ENCODE measurements at places on chromosomes 5 and 9. TPM values are rescaled to one million over a fixed set of nuclear protein-coding genes. Genes with fewer than 3 reads are reported as not detected.

- DNase-seq, result no peak
These were observed 61.5 kb downstream of the OSTF1 start for GRCh38 chr9:75149841-75150241.

GRCh38 chr5:29002481-29002880, 1964.1 kb upstream of the CDH9 start:
- DNase-seq, result no peak

DNA sequence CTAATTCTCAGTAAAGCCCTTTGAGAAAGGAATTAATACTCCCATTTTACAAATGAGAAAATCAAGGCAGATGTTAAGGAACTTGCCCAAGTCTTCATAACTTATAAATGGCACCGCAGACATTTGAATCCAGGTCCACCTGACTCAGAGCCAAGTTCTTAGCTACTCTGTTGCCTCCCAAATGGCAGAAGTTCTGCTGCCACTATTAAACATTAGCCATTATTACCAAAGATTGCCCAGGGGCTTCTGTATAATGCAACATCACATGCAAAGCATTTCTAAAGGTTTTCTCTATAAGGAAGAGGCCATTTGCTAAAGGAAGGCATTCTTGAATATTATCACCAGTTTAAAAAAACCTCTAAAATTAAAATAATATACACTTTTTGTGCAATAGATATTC, 28.3 kb downstream of the TPD52L3 start:
- no peak for DNase-seq

DNA sequence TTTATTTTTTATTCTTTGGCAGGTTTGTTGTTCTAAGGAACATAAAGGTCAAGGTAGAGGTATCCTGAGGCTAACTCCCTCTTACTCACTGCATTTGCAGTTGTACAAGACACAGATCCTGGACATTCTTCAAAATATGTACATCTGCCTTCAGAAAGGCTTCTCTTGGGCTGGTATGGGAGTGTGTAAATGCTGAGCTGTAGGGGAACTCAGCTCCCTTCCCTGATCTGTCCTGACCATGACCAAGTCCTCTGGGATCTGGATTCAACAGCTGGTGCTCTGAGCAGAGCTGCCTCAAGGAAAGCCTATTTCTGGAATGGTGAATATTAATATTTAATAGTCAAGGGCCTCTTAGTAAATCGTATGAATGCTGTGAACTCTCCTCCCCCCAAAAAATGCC, 117.4 kb downstream of the PRKACG start:
- no peak for DNase-seq

GRCh38 chr9:119318371-119318770, 50.9 kb downstream of the BRINP1 start:
- DNase-seq, result no peak

- no peak for DNase-seq
These were observed 4.1 kb downstream of the SLC1A1 start for GRCh38 chr9:4494332-4494731.

- DNase-seq, result no peak
These were observed 201.3 kb downstream of the MPDZ start for GRCh38 chr9:13078164-13078563.

- no peak for DNase-seq
These were observed 4.0 kb upstream of the WDR70 start for GRCh38 chr5:37375091-37375490.

DNA sequence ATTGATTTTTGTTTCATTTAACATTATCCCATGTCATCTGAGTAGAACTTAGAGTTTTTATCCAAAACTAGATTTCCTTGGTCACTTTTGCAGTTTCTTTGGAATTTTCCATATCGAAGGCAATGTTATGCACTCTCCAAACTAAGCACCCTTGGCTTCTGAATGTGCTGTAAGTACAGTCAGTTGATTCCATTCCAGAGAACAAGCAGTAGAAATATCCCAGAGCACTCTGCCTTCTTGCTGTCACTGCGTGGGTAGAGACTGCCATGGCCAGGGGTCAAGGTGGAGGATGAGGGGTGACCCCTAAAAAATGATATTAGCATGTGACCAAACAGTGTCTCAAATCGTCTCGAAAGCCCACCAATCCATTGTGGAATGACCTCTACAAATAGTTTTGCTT, 36.2 kb downstream of the PIP5K1B start:
- no peak for DNase-seq

GRCh38 chr5:1031306-1031959, 22.8 kb downstream of the NKD2 start:
- DNase-seq, result no peak

DNA sequence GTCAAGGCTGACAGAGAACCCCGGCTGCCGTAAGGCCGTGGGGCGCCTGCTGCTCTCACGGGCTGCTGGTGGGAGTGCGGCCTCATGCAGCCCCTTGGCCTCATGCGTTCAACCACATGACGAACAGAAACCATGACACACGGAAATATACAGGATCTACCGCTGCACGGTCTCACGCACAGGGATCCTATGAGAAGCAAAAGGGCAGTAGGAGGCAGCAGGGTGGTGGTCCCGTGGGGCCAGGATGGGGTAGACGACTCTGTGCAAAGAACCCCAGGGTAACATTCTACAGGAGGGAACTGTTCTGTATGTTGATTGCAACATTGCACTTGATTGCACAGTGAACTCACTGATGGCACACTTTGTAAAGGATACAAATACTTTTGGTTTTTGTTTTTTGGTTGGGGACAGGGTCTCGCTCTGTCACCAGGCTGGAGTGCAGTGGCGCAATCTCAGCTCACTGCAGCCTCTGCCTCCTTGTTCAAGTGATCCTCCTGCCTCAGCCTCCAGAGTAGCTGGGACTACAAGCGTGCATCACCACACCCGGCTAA, 51.6 kb downstream of the NACC2 start:
- DNase-seq, result no peak

DNA sequence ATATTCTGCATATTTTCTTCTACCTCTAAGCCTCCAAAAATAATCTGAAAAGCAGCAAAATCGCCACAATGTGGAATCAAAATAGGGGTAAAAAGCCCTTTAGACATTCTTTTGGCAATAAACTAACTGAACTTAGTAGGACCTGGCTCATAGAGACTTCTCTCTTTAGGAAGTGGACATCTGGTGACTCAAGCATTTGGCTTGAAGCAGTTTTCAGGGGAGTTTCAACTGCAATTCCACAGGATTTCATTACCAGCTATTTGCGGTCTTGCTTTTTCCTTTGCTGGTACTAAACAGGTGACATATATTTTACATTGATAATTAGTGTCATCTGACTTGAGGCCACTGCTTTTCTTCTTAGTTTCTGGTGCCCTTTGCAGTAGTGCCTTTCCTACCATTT, 173.2 kb upstream of the FBN2 start:
- DNase-seq, result no peak

DNA sequence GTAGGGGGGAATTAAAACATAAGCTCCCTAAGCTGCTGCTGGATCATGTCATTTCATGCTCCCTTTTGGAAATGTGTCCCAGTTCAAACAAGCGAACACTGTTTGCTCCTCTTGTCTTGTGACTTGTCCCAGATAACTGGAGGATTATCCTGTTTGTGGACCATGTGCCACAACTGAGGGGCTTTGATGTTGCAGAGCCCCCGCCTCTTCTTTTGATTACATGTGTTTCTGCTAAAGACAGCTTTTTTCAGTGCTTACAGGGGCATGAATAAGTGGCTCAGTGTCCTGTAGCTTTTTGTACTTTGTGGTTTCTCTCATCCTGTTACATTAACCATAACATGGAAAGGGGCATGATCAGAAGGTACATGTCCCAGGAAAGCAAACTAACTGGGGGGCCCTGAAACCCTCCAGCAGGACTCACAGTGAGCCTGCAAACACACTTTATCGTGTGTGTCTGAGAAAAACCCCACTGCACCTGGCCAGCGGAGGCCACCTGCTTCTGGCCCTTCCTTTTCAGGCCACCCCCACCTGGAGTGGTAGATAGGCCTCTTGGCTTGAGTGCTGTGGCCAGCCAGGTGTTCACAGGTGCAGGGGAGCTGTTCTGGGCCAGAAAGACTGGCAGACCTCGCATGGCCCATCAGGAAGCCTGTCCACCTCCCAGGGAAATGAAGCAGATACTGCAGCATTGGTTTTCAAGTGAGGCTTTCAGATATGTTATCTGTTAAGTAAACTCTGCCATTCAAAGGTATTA, 285.6 kb downstream of the FANCC start:
- DNase-seq, result no peak

DNA sequence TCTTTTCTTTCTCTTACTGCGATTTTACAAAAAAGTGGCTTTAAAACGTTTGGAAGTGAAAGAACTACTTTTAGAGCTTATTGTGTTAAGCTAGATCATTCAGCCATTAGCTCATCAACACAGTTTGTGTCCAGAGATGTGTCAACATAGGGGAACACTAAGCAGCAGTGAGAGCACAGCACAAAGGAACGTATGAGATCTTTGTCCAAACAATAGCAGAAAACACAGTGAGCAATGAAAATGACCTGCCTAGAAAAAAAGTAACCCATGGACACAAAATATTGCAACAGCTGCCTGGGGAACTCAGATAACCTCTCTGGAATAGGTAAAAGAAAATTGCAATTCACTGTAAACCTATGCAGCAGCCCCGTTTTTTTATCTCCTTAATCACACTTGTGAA, 372.5 kb downstream of the ARHGEF28 start:
- DNase-seq, result no peak

GRCh38 chr5:37837414-37838032, 2.3 kb downstream of the GDNF start:
- peak; percentile 87 for DNase-seq

GRCh38 chr5:14668181-14668591, 3.7 kb downstream of the OTULIN start:
- DNase-seq, result no peak

GRCh38 chr5:15897656-15898055, 281.9 kb downstream of the MARCHF11 start:
- DNase-seq, result no peak

Gene MAP3K1
- total RNA-seq, result 48.4 TPM

Gene WDR70
- 33.4 TPM for total RNA-seq

Gene CNTFR
- total RNA-seq, result 3.5 TPM

Gene ANKRD18B
- total RNA-seq, result 10.3 TPM

Gene PCAT7
- 10.0 TPM for total RNA-seq

Gene ENG
- 1.6 TPM for total RNA-seq

Gene PCDHB11
- 3.3 TPM for total RNA-seq

Gene SLC46A2
- 0.14 TPM for total RNA-seq

Gene TAF11L5
- not detected for total RNA-seq
